ENCODE measurements at places on chromosomes 16 and 17. TPM values are rescaled to one million over a fixed set of nuclear protein-coding genes. Genes with fewer than 3 reads are reported as not detected.

SLC38A8 gene
- not detected for total RNA-seq

SMYD4 gene
- 19.8 TPM for total RNA-seq

TMEM186 gene
- total RNA-seq = 14.5 TPM

DNA sequence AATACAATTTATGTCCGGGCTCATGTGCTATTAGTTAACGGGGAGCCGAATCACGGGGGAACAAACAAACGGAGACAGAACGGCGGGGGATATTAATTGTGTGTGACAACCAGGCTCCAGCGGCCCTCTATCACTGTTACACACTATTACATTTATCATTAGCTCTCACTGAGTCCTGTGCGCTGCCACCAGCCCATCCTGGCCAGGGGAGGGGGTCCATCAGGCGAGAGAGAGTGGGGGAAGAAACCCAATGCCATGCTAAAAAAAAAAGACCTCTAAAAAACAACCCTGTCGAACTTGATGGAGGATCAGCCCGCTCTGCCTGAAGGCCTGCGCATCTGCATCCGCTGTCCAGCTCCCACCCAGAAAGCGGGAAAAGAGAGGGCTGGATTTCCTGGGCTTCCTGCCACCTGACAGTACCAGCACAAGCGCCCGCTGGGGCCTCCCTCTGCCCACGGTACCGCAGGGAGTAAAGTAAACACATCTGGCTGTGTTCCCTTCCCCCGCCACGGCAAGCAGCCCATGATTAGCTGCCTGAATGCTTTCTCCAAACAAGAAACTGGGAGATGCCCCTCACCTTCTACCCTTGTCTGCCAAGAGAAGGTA is 41.7 kb downstream of the PIPOX start:
- no peak for DNase-seq
- H3K4me1 ChIP-seq = no peaks in the 10 kb centered on the region
- no peak overlapping the region for H3K27ac ChIP-seq
- H3K36me3 ChIP-seq = peaks cover 14% of the 10 kb centered on the region
- no peak overlapping the region for H3K4me3 ChIP-seq
- no peaks in the 10 kb centered on the region for H3K27me3 ChIP-seq

DNA sequence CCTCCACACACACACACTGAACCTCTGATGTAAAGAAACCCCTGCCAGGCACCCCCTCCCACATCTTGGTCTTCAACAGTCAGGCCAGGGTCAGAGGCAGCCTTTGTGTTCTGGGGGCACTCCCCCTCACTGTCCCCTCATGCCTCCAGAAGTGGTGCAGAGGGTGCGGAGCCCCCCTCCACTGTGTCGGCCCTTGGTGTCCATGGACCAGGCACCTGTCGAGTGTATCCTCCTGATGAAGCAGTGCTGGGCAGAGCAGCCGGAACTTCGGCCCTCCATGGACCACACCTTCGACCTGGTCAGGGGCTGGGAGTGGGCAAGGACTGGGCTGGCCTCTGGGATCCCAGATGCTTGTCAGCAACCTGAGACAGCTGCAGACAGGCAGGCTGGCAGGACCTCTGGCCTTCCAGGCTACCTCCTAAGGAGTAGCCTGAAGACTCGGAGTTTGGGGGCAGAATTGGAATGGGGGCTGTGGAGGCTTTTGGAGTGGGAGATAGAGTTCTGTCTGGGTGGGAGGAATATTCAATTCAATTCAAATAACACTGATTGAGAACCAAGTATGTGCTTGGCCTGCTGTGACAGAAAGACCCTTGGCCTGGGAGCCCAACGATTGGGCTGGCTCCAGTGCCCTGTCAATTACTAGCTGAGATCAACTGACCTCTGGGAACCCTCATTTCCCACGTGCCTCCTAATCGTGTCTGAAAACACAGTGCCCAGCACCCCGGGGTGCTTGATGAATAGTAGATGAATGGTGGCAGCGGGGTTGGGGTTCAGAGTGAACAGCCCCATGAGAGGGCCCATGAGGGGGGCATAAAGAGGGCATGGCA is 11.5 kb downstream of the GUCY2D start:
- peaks cover 6% of the 10 kb centered on the region for H3K27me3 ChIP-seq
- H3K36me3 ChIP-seq = no peaks in the 10 kb centered on the region
- DNase-seq = no peak
- peaks cover 5% of the 10 kb centered on the region for H3K4me1 ChIP-seq

- H3K4me1 ChIP-seq = peaks cover 52% of the 10 kb centered on the region
- DNase-seq = peak; percentile 79
- peak overlapping the region; percentile 89 for H3K4me3 ChIP-seq
Observed at GRCh38 chr17:59620518-59621259, 994 bp downstream of the CLTC start.

DNA sequence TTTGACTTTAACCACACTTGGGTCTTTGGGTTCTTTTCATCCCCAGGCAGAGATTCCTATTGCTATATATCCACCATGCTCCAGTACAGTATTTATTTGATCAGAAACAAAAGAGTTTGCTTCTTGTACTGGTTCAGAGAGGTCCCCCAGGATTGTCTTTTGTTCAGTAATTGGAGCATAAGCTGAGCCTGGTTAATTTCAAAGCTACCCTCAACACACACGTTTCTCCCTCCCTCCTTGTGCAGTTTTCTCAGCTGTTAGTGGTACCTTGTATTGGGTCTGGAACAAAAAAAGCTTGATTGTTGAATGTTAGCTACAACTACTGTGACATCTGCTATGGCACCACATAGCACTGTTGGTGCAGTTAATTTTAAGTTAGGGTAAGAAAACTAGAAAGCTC is 50.0 kb downstream of the NUP93 start:
- peaks cover 29% of the 10 kb centered on the region for H3K4me1 ChIP-seq
- no peak overlapping the region for H3K4me3 ChIP-seq
- no peak overlapping the region for H3K27ac ChIP-seq
- no peak for DNase-seq
- H3K27me3 ChIP-seq = no peaks in the 10 kb centered on the region

DNA sequence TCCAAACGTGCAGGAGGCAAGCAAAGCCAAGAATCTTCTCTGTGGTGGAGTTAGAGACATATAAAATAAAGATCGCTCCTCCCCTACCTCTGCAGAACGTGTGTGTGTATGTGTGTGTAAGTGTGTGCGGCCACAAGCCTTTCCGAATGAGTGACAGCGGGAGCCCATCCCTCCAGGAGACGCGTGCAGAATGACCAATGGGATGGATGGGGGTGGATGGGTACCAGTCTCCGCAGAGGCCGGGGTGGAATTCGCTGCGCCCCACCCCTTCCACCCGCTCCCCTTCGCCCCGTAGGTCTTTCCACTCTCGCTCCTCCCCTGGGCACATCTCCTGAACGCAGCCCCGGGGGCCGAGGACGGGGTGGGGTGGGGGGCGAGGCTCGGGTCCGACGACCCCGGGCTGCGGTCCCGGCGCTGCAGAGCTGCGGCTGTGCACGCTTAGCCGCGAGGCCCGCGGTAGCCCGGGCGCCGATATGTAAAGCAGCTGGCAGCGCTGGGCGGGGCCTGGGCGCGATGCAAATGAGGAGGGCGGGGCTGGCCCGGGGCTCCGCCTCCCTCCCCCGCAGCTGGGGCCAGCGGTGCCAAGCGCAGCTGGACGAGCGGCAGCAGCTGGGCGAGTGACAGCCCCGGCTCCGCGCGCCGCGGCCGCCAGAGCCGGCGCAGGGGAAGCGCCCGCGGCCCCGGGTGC is at the start of gene PRKCB:
Gene PRKCB, plus strand, starts transcription at position 594 of the 688 bp plus-strand sequence.
- DNase-seq = peak; percentile 95
- H3K27me3 ChIP-seq = peaks cover 2% of the 10 kb centered on the region
- peak within 1 kb of the TSS; percentile 59 for H3K27ac ChIP-seq
- H3K36me3 ChIP-seq = peaks cover 12% of the 10 kb centered on the region

GRCh38 chr16:31129568-31130335 is 5.8 kb downstream of the PRSS8 start:
- H3K4me1 ChIP-seq = no peaks in the 10 kb centered on the region
- peaks cover 23% of the 10 kb centered on the region for H3K36me3 ChIP-seq
- no peak overlapping the region for H3K4me3 ChIP-seq
- no peaks in the 10 kb centered on the region for H3K27me3 ChIP-seq
- no peak for DNase-seq

SDR42E1 gene
- total RNA-seq = 7.4 TPM

DNA sequence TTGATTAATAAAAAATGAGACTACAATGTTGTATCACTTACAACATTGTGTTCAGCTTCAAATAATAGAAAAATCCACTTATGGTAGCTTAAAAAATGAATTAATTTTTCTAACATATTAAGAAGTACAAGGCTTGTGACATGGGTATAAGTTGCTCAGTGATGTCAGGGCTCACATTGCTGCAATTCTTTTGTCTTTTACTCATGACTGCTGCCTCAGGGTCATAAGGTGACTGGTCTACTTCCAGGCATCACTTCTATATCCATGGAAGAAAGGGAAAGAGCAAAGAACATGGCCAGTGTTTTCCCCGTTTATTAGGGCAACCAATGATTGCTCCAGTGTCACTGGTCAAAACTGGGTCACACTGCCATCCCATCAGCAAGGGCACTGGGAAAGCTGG is 295.3 kb downstream of the MAP2K4 start:
- no peaks in the 10 kb centered on the region for H3K27me3 ChIP-seq
- no peak overlapping the region for H3K4me3 ChIP-seq
- no peaks in the 10 kb centered on the region for H3K4me1 ChIP-seq

DNA sequence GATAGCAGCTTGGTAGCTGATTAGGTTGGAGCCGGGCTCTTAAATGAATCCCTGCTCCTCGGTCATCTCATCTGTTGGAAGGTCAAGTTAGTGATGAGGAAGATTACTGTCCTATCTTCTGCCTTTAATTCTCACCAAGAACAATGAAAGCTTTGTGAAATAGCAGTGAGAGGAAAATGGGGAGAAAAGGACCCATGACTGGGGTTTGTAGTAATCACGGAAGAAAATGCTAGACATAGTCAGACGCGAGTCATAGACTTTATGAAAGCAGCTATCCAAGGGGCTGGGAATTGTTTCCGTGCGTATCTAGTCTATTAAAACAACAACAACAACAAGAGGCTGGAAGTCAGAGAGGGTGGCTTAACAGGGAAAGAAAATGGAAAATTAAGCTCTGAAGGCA is 18.3 kb downstream of the PIK3R5 start:
- H3K27me3 ChIP-seq = no peaks in the 10 kb centered on the region
- no peak overlapping the region for H3K4me3 ChIP-seq
- peaks cover 48% of the 10 kb centered on the region for H3K36me3 ChIP-seq
- peak overlapping the region; percentile 71 for H3K27ac ChIP-seq

GRCh38 chr16:50152807-50153595 is at the start of gene TENT4B:
Gene TENT4B, plus strand, starts transcription at chr16:50153306. Its CDS starts 316 bp downstream, at chr16:50153622.
- H3K4me3 ChIP-seq = peak within 1 kb of the TSS; percentile 79
- peak within 1 kb of the TSS; percentile 98 for H3K27ac ChIP-seq
- H3K4me1 ChIP-seq = peaks cover 39% of the 10 kb centered on the region
- DNase-seq = peak; percentile 92

GRCh38 chr17:72332367-72332766 is 211.5 kb downstream of the SOX9 start:
- peaks cover 9% of the 10 kb centered on the region for H3K27me3 ChIP-seq
- H3K4me3 ChIP-seq = no peak overlapping the region
- H3K36me3 ChIP-seq = no peaks in the 10 kb centered on the region
- H3K4me1 ChIP-seq = no peaks in the 10 kb centered on the region
- DNase-seq = no peak
- no peak overlapping the region for H3K27ac ChIP-seq

GRCh38 chr17:34619687-34620217 is 40.4 kb downstream of the TMEM132E start:
- H3K4me1 ChIP-seq = no peaks in the 10 kb centered on the region
- DNase-seq = no peak
- H3K27ac ChIP-seq = no peak overlapping the region
- H3K36me3 ChIP-seq = no peaks in the 10 kb centered on the region
- H3K4me3 ChIP-seq = no peak overlapping the region

DNA sequence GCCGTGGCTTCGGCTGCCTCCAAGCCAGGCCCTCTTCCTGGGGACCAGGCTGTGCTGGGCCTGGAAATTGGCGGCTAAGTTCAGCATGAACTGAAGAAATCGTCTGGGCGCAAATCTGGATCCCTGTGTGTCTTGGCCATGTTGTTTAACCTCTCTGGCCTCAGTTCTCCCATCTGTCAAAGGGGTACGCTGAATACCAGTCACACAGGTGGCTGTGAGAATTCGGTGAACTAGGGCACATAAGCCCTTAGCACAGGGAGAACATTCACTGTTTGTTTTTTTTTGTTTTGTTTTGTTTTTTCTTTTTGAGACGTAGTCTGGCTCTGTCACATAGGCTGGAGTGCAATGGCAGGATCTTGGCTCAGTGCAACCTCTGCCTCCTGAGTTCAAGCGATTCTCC is 19.0 kb downstream of the LASP1 start:
- no peak for DNase-seq
- H3K27ac ChIP-seq = no peak overlapping the region
- H3K4me3 ChIP-seq = no peak overlapping the region
- peaks cover 36% of the 10 kb centered on the region for H3K36me3 ChIP-seq

TEKT5 gene
- total RNA-seq = 0.27 TPM

CAVIN1 gene
- total RNA-seq = 4.4 TPM

- DNase-seq = no peak
- H3K4me3 ChIP-seq = no peak overlapping the region
- H3K4me1 ChIP-seq = no peaks in the 10 kb centered on the region
- no peaks in the 10 kb centered on the region for H3K27me3 ChIP-seq
- H3K27ac ChIP-seq = no peak overlapping the region
- H3K36me3 ChIP-seq = peaks cover 19% of the 10 kb centered on the region
Observed at GRCh38 chr17:35666967-35667532, 64.4 kb upstream of the RASL10B start.

ARL5C gene
- not detected for total RNA-seq

CCDC144A gene
- total RNA-seq = 7.6 TPM

DNA sequence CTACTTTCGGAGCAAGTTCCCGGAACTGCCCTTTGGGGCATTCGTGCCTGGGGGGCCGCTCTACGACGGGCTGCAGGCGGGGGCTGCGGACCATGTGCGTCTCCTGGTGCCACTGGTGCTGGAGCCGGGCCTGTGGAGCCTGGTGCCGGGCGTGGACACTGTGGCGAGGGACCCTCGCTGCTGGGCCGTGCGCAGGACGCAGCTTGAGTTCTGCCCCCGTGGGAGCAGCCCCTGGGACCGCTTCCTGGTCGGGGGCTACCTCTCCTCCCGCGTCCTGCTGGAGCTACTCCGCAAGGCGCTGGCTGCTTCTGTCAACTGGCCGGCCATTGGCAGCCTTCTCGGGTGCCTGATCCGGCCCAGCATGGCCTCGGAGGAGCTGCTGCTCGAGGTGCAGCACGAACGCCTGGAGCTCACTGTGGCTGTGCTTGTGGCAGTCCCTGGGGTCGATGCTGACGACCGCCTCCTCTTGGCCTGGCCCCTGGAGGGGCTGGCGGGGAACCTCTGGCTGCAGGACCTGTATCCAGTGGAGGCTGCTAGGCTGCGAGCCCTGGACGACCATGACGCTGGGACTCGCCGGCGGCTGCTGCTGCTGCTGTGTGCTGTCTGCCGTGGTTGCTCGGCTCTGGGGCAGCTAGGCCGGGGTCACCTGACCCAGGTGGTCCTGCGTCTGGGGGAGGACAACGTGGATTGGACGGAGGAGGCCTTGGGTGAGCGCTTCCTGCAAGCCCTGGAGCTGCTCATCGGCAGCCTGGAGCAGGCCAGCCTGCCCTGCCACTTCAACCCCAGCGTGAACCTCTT is 3.6 kb downstream of the MIEF2 start:
- no peak overlapping the region for H3K27ac ChIP-seq
- H3K27me3 ChIP-seq = no peaks in the 10 kb centered on the region
- no peak for DNase-seq
- H3K36me3 ChIP-seq = no peaks in the 10 kb centered on the region

MAP2K3 gene
- total RNA-seq = 123 TPM

GRCh38 chr16:16966439-16966838 is 504.3 kb downstream of the XYLT1 start:
- H3K4me3 ChIP-seq = no peak overlapping the region
- DNase-seq = no peak
- H3K27me3 ChIP-seq = no peaks in the 10 kb centered on the region
- H3K4me1 ChIP-seq = no peaks in the 10 kb centered on the region
- H3K27ac ChIP-seq = no peak overlapping the region

GRCh38 chr17:6996256-6997011 is 585 bp downstream of the ALOX12 start:
- H3K4me3 ChIP-seq = no peak overlapping the region
- no peak for DNase-seq
- H3K27me3 ChIP-seq = no peaks in the 10 kb centered on the region
- no peak overlapping the region for H3K27ac ChIP-seq
